ENCODE measurements at places on chromosomes 2 and 18.

- DNase-seq = no peak
Observed at GRCh38 chr2:29558097-29558496, 363.3 kb downstream of the ALK start.

DNA sequence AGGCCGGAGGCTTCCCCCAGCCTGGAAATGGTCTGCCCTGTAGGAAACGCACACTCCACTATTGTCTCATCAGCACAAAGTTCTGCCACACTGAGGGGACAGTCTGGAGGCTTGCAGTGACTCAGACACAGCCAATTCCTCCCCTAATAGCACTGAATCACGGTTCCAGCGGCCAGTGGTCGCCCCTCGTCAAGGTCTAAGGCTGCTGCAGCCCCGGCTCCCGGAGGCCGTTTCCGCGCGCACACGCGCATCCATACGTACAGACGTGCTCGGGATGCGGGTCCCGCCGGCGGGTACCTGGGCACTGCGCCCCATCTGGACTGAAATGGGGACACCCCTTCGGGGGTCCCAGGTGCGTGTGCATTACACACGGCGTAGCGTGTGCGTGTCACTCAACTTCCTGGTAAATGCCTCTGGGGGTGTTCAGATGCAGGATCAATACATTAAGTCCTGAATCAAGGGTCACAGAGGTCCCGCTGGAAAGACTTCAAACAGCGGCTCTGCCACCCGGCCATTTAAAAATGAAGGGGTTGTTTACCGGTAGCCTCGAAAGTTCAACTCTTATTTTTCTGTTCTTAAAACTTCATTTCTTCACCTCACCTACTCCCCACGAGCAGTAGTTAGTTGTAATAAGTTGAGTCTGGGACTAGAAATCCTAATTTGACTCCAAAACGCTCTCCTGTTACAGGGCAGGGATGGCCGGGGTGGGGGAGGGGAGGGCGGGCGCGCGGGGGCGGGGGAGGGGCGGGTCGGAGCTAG is 572 bp upstream of the ZNF516 start:
- no peak for DNase-seq

DNA sequence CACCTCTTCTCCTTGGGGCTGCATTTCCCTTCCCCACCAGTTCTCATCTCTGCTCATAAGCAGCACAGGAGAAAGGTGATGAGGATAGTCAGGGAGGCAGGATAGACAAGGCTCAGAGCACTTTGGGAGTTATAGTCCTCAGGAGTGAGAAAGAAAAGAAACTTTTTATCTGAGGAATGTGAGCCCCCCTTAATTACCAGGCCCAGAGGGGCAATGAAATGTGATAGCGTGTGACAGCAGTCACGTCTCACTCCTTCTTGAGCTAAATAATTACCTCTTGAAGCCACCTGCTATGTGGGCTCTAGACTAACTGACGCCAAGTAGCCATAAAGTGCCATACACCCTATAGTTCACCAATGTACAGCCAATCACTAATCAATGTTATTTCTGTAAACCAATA is 105.8 kb downstream of the SPP2 start:
- DNase-seq = no peak

DNA sequence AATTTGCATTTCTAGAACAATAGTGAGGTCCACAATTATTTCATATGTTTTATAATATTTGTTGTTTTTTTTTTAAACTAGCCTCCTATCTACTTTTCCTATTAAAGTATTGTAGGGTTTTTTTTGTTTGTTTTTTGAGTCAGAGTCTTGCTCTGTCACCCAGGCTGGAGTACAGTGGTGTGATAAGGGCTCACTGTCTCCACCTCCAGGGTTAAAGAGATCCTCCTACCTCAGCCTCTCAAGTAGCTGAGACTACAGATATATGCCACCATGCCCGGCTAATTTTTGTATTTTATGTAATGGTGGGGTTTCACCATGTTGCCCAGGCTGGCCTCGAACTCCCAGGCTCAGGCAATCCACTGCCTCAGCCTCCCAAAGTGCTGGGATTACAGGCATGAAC is 122.5 kb downstream of the SLC39A10 start:
- no peak for DNase-seq

- no peak for DNase-seq
Observed at GRCh38 chr2:134375935-134376334, 122.1 kb downstream of the MGAT5 start.

- no peak for DNase-seq
Observed at GRCh38 chr18:74115046-74115445, 32.6 kb downstream of the FBXO15 start.

DNA sequence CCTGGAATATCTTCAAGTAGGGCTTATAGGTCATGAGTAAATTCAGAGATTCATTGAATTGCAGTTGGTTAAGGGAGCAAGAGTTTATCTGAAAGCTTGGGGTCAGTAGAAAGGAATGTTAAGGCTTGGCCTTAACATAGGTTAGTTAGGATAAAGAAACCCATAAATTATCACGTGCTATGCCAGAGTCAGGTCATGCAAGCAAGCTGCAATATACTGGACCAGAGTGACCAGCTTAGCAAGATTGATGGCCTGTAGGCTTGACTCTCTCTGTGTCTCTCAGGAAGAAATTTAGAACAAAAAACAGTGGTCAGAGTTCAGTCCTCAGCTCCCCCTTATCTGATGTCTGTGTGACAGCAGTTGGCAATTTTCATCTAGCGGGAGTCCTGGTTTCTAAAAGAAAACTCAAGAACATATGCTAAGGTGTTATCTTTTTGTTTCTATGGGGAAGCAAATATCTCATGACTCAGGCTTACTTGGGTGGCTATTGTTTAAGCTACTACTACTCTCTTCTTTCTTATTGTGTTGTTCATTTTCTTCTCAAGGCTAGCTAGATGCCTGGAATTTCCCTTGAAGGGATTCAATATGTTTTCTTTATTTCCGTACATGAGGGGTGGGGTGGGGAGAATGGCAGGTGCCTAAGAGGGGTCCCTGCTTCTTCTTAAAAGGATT is 28.7 kb upstream of the MARCO start:
- DNase-seq = no peak

DNA sequence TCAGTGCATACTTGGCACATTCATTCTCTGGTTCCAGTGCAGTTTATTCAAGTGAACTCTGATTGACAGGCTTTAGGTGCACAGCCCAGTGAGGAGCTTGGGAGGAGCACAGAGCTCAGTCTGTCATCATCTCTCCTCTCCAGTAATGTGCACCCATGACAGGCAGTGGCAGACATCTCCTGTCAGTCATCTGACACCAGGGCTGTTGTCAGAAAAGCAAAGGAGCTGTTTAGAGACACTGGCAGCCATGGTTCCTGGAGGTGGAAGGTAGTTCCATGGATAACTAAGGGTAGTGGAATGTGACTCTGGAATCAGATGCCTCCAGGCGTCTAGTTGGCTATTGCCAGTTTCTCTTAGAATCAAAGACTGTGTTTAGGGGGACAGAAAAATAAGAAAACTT is 308.8 kb downstream of the DCDC2C start:
- DNase-seq = no peak

DNA sequence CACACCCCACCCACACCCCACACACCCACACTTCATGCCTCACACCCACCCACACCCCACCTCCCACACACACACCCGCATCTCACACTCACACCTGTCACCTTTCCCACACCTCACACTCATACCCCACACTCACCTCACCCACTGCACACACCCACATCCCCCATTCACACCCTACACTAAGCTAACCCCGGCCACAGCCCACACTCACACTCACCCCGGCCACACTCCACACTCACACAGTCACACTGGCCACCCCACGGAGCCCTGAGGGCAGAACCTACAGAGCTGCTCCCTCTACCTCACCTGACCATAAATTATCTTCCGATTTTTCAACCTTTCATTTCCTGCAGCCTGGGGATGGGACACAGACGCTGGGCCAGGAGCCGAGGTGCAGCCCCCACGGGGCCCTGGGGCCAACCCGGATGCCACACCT is 241.3 kb downstream of the HDAC4 start:
- no peak for DNase-seq

- no peak for DNase-seq
Observed at GRCh38 chr18:10454681-10455557, 484 bp downstream of the APCDD1 start.

DNA sequence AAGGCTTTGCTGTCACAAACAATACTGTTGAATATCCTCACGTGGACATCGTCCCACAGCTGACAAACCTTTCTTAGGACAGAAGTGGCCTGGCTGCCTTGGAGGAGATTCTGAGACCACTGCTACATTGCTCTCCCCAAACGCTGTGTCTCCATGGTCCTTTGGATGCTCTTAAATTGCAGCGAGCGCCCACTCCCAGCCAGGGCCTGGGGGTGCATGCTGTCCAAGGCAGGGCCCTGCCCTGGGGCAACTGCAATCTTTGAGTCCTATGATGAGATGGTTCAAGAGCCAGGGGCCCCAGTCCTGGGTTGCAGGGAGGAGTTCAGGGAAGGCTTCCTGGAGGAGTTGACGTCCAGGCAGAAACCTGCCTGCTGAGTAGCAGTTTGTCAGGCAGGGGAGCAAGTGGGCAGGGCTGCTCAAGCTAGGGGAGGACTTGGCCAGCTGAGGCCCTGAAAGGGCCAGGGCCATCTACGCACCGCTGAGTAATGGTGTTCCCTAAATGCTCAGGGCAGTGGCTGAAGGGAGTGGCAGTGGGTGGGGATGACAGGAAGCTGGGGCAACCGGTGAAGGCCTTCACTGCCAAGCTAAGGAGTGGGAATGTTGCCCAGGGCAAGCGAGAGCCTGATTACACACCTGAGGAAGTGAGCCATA is 10.8 kb upstream of the SDC1 start:
- DNase-seq = no peak

- DNase-seq = no peak
Observed at GRCh38 chr2:31384771-31385276, 29.7 kb downstream of the XDH start.

- no peak for DNase-seq
Observed at GRCh38 chr2:160482673-160483072, 10.9 kb downstream of the RBMS1 start.

DNA sequence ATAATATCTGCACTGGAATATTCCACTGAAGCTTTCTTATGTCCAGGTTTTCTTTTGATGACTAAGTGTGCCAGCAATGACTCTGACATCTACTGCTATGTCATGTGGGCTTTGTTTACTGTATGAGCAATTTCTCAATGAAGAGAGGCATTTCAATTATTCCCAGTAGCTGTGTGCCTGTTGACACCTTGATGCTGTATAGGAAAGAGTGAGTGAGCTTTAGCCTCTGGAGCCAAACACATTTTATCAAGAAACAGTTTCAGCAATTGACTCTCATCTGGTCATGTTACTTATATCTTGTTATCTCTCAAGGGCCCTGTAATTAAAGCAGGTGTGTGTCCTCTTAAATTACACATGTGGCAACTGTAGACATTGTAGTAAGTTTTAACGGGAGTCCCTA is 493.2 kb upstream of the FANCL start:
- DNase-seq = no peak

DNA sequence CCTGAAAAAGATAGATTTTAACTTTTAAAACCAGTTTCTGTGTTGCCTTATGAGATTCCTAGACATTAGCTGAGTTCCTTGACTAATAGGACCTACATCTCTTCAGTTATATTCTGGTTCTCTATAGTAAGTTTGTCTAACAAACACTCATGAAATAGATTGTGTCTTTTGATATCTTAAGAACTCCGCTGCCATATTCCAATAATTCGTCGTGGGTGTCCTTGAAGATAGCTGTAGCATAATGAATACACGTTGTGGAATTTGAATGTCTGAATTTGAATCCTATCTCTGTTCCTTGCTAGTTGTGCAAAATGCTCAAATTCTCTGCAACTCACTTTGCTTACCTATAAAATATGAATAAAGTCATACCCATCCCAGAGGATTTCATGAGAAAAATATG is 176.8 kb upstream of the COL3A1 start:
- DNase-seq = no peak

DNA sequence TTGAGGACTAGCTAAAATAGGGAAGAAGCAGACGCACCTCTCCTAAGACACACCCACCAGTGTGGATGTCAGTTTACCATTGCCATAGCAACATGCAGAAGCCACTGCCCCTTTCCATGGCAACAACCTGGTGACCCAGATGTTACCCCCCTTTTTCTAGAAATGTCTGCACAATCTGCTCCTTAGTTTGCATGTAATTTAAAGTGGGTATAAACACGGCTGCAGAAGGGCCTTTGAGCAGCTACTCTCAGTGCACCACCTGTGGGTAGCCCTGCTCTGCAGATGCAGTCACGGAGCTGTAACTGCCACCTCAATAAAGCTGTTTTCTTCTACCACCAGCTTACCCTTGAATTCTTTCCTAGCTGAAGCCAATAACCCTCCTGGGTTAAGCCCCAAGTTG is 87.1 kb downstream of the FBXO15 start:
- DNase-seq = no peak

DNA sequence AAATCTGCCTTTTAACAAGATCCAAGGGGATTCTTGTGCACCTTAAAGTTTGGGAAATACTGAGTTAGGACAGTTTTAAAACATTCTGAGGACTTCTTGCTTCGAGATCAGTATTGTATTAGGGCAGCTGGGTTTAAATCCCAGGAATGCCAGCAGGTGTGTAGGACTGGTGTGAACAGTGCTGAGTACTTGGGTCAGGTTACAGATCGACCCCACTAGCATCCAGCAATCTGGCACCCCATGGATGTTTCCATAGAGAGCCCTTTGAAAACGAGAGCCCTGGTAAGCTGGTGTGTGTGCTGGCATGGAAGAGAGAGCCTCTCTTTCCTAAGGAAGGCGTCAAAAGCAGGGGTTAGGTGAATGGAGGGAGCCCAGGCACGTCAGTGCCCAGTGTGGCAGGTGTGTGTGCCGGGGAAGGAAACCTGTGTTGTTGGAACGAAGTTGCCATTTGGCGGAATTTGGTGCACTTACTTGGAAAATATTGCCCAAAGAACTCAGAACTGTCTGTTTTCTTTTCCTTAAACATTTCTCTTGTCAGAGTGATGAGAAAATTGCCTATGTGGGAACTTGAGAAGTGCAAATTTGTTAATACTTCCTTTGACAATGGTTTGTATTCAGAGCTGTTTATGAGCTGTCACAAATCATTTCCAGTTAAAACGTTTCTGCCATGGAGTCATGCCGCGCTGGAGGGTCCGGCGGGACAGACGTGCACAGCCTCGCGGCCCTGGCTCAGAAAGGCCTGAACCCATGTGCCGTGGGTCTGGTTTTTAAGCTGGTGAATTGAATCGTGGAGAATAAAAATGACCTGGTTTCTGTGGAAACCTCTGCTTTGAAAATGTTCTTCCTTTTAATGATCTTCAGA is 38.1 kb downstream of the LDLRAD4 start:
- no peak for DNase-seq

DNA sequence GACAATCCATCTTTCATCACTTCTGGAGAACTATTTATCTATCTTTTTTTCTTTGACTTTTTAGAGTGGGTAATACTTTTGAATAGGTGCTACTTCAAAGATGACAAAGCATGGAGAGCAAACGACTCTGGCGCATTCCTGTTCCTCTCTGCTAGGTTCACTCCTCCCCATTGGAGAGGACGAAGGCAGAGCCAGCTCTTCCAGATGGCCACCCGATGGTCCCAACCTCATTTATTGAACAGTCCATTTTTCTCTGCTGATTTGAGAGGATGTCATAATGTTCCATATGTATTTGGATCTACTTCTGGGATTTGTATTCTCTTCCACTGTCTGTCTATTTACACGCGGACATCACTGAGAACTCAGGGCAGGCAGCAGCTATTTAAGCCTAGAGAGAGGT is 284.3 kb upstream of the CXCR4 start:
- DNase-seq = no peak
